ENCODE measurements at places on chromosomes 2 and 18. TPM values are rescaled to one million over a fixed set of nuclear protein-coding genes. Genes with fewer than 3 reads are reported as not detected.

The SERPINB8 gene
- 8.6 TPM for polyA plus RNA-seq

GRCh38 chr18:80034852-80035406, 695 bp downstream of the RBFA start:
- peak overlapping the region; percentile 57 for H3K27ac ChIP-seq
- H3K27me3 ChIP-seq: no peaks in the 10 kb centered on the region
- peaks cover 5% of the 10 kb centered on the region for H3K36me3 ChIP-seq
- H3K4me3 ChIP-seq: peak overlapping the region; percentile 62
- no peak for DNase-seq

DNA sequence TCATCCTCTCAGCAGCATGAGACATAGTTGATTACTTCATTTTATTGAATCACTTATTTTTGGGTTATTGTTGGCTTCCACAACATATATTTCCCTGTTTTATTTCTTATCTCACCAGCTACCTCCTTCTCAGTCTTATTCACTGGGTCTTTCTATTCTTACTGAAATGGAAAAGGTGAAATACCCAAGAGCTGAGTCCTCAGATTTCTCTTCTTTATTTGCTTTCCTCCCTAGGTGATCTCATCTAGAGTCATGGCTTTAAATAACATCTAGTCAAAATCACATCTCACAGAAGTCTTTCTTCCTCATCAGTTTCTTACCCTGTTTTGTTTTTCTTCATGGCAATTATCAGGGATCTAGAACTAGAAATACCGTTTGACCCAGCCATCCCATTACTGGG, 105.0 kb upstream of the RBBP8 start:
- DNase-seq: no peak
- no peaks in the 10 kb centered on the region for H3K4me1 ChIP-seq
- H3K27ac ChIP-seq: no peak overlapping the region
- H3K36me3 ChIP-seq: no peaks in the 10 kb centered on the region
- no peak overlapping the region for H3K4me3 ChIP-seq
- no peaks in the 10 kb centered on the region for H3K27me3 ChIP-seq

The HOXD13 gene
- not detected for polyA plus RNA-seq

DNA sequence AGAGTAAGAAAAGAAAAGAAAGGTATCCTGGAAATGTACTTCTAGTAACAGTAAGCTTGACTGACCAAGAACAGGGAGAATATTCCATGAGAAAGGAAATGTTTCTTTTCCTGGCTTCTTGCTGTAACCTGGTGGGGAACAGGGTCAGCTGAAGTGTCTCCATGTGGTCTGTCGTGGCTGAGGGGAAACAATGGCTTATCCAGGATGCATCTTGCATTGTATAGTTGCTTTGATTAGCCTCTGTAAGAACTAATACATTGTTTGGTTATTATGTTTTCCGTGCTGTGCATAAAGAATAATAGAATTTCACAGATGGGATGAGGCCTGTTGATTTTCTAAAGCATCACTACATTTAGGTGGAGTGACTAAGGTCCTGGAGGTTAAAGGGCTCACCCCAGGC, 4.9 kb downstream of the CREG2 start:
- no peak overlapping the region for H3K27ac ChIP-seq
- H3K4me3 ChIP-seq: no peak overlapping the region

The EML4 gene
- polyA plus RNA-seq: 12.8 TPM

Measured in liver (tissue), 10 donors.